ENCODE measurements at places on chromosomes 1 and 21.
A peak's percentile ranks its signal among the peaks of the same experiment; 100 is the strongest.

DNA sequence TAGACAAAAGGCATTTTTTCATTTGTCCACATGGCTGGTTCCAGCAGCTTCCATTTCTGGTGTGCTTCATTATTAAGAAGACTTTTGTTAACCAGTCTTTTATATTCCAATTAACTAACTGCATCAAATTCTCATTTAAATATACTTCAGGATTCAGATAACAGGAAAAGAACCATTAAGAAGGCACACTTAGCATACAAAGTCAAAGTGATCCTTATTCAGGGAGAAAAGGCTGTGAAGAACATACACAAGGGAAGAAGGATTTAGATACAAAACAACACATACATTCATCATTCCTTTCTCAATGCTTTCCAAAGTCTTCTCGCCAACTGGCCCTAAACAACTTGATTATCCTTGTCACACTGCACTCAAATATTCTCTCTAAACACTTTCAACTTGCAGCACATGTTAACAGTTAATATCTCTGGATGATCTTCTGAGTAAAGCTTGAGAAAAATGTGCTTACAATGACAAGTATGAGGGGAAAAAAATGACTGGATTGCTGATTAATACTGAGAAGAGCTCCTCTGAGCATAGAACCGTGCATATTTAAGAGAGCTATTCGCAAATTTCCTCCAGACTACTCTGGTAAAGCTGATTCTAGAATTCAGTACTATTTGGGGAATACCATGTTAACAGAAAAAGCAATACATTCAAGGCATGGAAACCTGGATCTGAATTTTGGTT is 225.2 kb upstream of the TNR start:
- DNase-seq, result no peak

DNA sequence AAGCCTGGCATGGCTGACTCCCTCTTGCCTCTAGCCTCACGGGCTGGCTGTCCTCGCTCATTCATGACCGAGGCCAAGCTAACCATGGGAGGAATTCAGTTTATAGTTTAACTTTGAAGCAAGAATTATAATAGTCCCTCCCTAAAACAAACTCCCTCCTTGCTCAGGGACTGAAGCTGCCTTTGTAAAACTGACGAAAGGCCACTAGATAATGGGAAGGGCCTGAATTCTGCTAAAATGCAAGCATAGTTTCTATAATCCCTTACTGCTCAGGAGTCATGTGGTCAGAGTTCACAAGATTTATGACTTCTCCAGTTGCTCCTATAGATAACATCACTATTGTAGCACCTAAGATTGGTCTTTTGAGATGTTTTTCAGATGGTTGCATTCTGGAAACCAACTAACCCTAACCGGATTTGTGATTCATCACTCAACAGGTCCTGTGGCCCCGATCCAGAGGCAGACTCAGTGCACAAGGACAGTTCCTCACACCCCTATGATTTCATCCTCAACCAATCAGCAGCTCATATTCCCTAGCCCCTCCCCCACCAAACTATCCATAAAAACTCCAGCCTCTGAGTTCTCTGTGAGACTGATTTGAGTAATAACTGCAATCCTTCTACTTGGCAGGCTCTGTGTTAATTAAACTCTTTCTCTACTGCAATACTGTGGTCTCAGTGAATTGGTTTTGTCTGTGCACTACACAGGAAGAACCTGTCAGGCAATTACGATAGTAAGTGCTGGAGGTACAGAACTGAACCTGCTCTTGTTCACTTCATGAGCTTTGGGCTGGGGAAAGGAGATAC is 26.4 kb downstream of the HHIPL2 start:
- no peak for DNase-seq

DNA sequence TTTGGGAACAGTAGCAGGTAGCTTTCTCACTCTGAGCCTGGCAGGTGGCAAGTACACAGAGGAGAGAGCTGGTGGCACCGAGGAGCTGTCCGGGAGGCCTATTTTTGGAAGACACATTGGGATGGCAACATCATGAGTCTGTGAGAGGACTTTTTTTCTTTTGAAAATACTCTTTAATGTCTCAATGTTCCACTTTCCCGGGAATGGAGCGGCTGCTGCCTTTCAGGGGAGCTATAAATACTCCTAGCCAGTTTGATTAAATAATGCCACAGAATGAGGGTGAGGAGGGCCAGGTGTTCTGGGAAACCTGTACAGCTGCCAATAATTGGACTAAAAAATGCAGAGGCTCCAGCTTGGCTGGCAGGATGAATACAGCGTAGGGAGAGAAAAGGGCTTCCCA is 93.3 kb upstream of the COG2 start:
- no peak for DNase-seq

DNA sequence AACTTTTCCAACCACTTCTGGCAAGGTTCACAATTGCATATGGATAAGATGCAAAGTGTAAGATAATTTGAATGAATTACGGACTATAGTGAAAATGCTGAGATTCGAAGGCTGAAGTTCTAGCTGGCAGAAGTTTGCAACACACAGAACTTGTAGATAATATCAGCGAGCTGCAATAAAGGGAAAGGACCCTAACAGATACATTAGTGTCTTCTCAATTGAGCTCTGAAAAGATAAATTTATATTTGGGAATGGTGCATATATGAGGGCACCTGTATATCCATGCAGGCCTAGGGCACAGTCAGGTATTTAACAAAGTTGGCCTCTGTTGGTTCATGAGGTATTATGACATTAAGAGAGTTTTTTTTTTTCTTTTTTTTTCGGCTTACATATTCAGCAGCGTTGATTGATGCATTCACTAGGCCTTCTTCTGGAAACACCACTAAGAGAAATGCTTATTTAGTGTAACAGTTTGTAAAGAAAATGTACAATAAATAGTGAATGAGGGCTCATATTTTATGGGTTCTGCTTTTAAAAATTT is 2.2 kb downstream of the NFIA start:
- no peak for DNase-seq

GRCh38 chr1:116934586-116935207 is 25.0 kb downstream of the PTGFRN start:
- DNase-seq, result peak; percentile 9

DNA sequence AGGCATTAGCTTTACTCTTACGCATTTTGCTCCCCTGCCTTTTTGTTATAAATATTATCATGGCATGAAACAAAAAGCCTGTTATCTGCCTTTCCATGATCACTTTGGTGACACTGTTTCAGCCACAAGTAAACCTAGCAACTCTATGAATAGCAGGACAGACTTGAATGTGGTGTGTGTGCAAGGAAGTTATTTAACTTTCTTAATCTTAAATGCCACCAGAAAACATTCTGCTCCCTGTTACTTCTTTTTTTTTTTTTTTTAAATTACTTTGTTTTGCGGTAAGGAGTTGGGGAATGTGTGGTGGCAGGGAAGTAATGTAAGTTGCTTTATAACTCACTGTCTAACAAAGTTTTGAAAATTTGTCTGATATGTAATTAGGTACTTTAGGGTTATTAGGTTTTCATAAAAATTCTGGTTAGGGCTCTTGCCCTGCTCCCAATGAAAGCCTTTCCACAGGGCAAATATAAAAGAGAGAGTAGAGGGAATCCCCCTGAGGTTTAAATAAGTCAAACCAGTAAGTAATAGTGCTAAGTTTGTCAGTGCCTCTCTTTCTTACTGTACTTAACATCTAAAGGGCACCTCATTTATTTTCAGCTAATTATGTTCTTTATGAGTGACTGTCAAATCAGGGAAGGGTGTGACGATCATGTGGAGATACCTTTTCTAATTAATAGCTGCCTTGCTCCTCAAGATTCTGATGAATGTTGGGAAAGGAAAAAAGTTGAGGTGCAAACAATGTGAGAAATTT is 39.5 kb downstream of the RASAL2 start:
- DNase-seq, result no peak

- DNase-seq, result peak; percentile 95
Observed at GRCh38 chr1:211548321-211549091, 30.5 kb downstream of the SLC30A1 start.

GRCh38 chr1:110674337-110675059 is at the start of gene KCNA3:
KCNA3 (minus strand) TSS chr1:110674940; CDS start chr1:110674809, 131 bp downstream.
- peak; percentile 50 for DNase-seq

DNA sequence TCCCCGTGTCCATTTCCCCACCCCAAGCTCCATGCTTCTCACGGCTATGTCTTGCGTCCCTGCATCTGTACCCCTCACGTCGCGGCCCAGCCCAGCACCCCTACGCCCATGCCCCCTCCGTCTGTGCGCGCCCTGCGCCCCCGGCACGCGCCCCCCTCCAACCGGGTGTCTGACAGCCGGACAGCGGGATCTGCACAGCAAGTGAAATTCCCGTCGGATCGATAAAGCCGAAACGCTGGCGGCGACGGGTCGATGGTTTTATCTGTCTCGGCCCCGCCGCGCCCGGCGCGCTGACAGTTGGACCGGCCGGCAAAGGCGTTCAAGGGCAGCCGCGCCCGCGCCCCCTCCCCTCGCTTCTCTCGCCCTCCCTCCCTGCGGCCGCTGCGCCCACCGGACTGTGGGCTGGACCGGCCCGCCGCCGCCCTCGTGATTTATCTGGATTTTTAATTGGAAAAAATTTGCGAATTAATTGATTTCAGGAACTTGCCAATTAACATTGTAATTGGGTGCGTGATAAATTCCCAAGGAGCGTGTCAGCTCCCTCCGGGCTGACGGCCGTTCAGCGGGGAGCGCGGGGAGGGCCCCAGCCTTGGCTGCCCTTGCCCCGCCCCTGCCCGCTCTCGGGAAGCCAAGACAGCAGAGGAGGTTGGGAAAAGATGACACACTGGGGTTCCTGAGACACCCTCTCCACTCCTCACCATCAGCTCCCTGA is 57.1 kb downstream of the TMEM53 start:
- DNase-seq, result no peak

- no peak for DNase-seq
Observed at GRCh38 chr1:65289449-65289848, 19.9 kb upstream of the DNAJC6 start.

DNA sequence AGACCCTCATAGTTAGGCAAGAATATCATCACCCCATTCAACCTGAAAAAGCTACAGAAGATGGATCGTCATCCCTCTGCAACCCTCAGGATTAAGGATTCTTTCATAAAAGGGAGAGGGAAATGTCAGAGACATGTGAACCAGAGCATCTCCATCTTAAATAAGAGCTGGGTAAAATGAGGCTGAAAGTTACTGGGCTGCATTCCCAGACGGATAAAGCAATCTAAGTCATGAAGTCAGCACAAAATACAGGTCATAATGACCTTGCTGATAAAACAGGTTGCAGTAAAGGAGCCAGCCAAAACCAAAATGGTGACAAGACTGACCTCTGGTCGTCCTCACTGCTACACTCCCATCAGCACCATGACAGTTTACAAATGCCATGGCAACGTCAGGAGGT is 22.6 kb downstream of the PRDX6 start:
- no peak for DNase-seq

GRCh38 chr1:17597651-17598050 is 58.2 kb downstream of the ARHGEF10L start:
- no peak for DNase-seq

DNA sequence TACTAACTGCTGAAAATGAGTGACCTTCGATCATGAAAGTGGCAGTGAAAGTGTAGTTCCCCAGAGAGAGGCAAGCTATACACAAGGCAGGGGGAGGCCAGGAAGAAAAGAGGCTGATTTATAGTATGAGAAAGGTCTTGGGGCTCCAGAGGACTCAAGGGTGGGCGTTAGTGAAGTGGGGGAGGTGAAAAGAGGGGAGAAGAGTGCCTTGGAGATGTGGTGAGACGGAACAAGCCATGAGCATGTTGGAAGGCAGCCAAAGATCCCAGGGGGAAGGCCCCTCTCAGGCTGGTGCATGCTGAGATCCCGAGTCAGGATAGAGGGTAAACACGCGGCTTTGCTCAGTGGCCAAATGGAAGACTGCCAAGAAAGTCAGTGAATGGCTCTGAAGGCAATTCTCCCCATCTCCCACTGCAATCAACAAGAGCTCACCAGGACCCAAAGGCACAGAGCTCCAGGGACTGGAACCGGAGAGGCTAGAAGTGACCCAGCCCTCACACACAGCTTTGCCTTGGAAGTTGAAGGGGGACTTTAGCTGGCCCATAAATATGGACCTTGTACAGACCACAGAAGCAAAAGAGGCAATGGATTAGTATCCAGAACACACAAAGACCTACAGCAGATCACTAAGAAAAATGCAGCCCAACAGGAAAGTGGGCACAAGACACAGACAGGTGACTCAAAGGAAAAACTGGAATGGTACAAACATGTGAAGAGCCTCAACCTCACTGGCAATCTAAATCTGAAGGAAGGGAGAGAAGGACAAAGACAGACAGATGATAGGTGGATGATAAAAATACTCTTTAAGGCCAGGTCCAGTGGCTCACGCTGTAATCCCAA is 49.6 kb downstream of the HSF2BP start:
- peak; percentile 16 for DNase-seq

DNA sequence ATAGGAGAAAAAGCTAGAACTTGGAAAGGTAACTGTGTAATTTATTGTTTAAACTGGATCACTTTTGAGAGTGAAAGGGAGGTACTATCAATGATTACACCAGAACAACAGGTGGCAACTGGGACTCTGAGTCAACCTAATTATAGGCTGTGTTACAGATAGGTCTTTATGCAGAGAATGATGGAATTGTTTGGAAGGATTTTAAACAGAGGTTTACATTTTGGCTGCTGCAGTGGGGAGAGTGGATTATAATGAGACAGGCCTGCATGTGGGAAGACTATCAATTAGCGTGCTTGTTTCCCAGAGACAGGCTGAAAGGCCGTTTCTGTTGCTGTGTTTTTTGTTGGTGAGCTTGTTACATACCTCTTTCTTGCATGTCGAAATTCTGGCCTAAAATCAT is 432.9 kb downstream of the PLA2G4A start:
- no peak for DNase-seq

DNA sequence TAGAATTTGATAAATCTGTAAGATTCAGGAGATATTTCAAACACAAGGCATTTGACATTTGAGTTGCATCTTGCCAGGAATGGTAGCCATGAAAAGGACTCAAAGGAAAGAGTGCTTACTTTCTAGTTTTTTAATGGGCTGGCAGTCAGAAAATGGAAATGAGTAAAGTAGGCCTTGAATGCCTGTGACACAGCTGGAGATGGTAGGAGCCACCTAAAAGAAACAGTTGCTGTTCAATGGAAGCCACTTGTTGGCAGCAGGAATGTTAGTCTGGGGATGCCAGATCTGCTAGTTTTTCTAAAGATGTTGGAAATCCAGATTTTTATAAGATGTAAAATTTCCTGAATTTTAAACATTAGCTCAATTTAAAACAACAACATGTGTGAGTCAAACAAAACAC is 43.6 kb downstream of the CACHD1 start:
- DNase-seq, result peak; percentile 4

- peak; percentile 25 for DNase-seq
Observed at GRCh38 chr1:211017075-211017718, 116.8 kb downstream of the KCNH1 start.

GRCh38 chr1:168301664-168302320 is 21.1 kb downstream of the TBX19 start:
- DNase-seq, result no peak
